ENCODE measurements at places on chromosomes 4 and X.

- DNase-seq, result no peak
Measured at GRCh38 chrX:7948483-7948882, 21.3 kb upstream of the PNPLA4 start.

DNA sequence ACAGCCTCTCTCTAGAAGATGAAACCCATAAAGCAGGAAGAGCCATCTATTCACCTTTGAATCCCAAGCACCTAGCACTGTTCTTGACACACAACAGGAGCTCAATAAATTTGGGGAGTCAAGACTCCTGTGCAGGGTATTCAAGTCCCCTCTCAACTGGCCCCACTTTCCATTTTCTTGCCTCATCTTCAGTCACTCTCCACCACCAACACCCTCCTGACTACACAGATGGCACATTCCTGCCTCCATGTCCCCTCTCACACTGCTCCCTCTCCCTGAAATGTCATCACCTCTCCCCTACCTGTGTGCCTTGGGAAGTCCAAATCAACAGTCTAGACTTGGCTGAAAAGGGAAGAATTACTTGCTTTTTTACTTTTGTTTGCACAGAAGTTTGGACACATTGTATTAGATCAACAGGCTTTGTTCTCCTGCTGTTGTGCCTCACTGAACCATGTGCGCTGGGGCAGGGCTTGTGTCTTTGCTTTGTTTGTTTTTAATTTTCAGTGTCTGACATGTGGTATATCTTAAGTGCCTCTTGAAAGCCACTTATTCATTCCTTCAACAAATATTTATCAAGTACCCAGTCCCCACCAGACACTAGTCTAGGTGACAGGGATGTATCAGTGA, 85.1 kb downstream of the APBB2 start:
- no peak for DNase-seq

- DNase-seq, result no peak
Measured at GRCh38 chrX:85544609-85545008, 165.1 kb upstream of the POF1B start.

DNA sequence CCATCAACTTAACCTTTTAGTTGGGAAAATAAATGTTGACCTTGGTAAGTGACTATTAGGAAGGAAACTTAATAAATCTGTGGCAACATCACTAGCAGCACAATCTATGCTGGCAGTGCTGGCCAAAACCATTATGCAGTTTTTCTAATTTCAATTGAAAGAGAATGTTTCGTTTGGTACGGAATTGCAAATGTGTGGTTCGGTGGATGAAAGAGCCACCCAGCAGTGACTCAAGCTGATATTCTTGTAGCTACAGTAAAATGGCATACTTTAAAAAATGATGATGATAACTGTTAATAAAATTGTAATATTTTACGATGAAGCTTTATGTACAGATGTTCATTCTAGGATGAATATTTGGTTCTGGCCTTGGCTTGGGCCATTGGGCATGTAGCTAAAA, 40.7 kb upstream of the AP1S2 start:
- no peak for DNase-seq

GRCh38 chrX:73758250-73758649, 195.3 kb downstream of the CHIC1 start:
- no peak for DNase-seq

- no peak for DNase-seq
Measured at GRCh38 chr4:119113033-119113655, 22.5 kb upstream of the MYOZ2 start.

- no peak for DNase-seq
Measured at GRCh38 chrX:110786486-110786885, 9.1 kb downstream of the CHRDL1 start.

- no peak for DNase-seq
Measured at GRCh38 chr4:54447304-54447703, 210.5 kb upstream of the KIT start.

DNA sequence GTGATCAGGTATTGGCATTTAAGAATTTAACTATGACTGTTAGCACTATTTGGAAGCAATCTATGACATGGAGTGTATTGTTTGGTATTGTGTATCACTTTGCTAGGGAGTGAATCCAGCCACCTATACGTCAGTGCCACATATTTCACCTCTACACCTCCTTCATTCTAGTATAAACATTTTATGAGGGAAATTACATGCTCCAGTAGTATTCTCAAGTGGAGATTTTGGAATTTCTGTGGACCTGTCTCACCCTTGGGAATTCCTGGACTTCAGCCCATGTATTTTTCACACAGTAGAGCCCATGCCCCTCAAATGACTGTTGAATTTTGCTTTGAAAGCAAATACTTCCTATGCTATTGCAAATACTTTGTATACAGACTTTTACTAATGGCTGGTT, 11.3 kb downstream of the BST1 start:
- no peak for DNase-seq

GRCh38 chr4:24002330-24002966, 112.6 kb upstream of the PPARGC1A start:
- no peak for DNase-seq

DNA sequence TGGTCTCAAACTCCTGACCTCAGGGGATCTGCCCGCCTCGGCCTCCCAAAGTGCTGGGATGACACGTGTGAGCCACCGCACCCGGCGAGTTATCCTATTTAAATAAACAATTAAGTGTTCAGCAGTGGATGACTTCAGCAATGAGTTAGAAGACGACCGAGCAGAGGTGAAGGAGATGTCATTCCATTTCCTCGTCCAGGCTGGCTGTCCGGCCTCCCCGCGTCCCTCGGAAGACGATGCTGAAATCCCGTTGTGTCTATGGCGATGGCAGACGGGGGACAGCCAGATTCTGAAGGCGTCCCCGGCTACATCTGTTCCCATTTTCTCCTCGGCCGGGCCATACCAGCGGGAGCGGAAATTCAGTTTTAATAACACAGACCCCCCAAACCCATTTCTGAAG, 209.8 kb downstream of the CRLF2 start:
- no peak for DNase-seq

DNA sequence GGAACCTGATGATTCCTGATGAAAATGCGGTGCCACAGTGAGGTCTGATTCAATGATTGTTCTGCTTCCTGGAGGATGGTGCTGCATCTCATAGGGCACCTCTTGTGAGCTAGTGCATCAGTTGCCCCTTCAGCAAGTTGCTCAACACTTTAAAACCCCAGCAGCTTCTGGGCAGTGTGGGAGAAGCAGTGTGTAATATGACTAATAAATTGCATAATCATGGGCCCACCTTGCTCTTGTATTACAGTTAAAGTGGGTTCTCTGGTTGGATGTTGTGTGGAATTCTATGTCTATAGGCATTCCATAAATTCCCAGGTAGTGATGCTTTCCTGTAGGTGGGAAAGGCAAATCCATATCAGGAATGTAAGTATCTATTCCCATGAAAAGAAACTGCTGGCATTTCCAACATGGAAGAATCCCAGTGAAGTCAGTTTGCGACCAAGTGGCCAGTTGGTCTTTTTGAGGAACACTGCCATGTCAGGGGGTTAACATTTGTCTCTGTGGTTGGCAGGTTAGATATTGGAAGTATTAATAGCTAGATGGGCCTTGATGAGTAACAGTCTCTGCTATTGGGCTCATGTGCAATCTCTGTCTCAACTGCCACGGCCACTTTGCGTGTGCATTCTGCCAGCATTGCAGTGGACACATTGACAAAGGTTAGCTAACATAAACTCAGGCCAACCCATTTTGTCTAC, 121.1 kb upstream of the OTUD4 start:
- DNase-seq, result no peak

DNA sequence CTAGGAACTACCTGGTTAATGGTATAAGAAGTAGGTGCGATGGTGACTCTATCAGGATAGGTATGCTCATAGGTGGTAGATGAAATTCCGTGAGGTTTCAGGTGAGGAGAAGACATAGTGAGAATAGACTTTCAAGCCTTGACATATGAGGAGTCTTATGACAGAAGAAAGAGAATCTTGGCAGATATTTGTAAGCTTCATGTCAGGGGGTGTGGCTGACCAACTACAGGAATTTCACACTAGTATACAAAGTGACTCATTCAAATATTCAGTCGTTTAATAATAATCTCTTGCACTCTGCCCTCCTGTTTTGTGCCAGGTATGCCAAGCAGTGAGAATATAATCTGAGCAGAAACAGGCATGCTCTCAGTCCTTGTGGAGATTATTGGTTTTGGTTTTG, 22.8 kb downstream of the PACRGL start:
- no peak for DNase-seq

- no peak for DNase-seq
Measured at GRCh38 chrX:12403474-12404082, 265.3 kb downstream of the FRMPD4 start.

- DNase-seq, result no peak
Measured at GRCh38 chr4:33737726-33738125, 2506.6 kb downstream of the ARAP2 start.

DNA sequence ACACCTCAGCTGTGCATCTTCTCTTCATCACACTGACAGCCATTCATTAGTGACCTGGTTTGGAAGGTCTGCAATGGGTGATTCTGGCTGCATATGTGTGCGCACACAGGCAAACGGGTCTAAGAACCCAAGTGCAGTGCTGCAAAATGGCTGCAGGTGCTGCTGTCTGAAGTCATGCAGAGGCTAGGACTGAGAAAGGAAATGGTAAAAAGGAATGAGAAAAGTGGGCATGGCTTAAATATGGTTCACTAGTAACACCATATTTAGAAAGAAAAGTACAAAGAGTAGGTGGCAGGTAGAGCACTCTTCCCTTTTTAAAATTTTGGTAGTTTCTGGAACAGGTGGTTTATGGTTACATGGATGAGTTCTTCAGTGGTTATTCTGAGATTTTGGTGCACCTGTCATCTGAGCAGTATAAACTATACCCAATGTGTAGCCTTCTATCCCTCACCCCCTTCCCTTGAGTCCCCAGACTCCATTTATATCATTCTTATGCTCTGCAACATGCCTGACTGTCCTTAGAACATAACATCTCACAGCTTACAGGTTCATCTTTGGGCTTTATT, 78.4 kb downstream of the CCNG2 start:
- DNase-seq, result no peak

- DNase-seq, result no peak
Measured at GRCh38 chr4:19803406-19803805, 448.3 kb upstream of the SLIT2 start.

DNA sequence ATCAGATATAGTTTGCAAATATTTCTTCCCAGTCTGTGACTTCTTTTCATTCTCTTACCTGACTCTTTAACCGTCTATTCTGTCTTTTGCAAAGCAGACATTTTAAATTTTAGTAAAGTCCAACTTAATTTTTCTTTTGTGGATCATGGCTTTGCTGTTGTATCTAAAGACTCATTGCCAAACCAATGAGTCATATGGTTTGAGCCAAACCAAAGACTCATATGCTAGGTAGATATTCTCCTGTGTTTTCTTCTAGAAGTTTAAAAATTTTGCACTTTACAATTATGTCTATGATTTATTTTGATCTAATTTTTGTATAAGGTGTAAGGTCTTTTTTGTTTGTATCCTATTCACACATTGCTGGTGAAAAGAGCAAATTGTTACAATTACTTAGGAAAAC, 446.8 kb downstream of the ANKRD50 start:
- no peak for DNase-seq

DNA sequence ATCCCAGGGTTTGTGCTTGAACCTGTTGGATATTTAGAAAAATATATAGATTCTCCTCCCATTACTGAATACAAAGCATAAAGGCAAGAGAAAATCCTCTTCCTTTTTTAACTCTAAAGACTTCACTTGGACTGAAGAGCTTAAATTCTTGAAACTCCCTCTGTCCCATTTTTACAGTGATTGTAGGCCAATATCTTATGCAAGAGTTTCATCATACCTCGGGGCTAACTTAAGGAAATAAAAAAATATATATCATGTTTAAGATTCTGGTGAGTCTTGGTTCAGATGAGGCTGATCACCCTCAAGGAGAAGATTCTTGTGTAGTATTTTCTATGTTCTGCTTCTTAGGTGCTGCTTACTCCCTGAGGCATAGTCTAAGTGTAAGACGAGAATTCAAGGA, 1449.6 kb downstream of the C4orf33 start:
- DNase-seq, result no peak

- no peak for DNase-seq
Measured at GRCh38 chrX:21295246-21295820, 78.9 kb upstream of the CNKSR2 start.

- no peak for DNase-seq
Measured at GRCh38 chr4:129140521-129140920, 44.6 kb downstream of the C4orf33 start.

DNA sequence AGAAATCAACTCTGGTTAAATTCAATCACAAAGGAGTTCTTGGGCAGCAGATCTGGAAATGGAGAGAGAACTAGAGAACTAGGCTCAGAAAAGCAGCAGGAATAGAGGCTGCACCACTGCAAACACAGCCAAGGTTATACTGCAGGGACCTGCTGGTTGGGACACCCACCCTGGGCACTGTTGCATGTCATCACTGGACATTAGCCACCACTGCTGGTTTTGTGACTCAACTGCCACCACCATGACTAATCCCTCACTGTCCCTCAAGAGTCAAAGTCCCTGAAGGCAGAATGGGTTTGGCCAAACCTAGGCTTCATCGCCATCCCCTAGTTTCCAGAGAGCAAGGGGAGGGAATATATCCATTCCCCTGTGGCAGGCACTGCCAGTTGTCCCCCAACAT, 38.1 kb upstream of the IRAK1 start:
- DNase-seq, result no peak

GRCh38 chrX:20418379-20419150, 151.9 kb upstream of the RPS6KA3 start:
- no peak for DNase-seq

- DNase-seq, result no peak
Measured at GRCh38 chr4:3353752-3354454, 61.1 kb downstream of the RGS12 start.

DNA sequence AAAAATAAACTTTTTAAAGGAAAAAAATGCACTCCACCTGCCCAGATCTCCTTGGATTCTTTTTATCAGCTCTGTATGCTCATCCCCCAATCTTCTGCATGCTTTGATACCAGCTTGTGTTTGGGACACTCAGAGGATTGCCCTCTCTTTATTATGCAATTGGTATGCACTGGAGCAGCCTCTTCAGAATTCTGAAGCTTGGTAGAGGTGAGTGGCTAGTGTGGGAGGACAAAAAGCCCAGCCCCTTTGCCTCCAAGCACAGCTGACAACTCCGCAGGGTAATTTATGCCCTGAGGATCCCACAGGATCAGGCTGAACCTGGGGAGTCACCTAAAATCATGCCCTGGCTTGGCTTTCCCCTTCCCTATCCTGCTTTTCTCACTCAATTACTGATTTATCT, 16.7 kb downstream of the IL21 start:
- no peak for DNase-seq

DNA sequence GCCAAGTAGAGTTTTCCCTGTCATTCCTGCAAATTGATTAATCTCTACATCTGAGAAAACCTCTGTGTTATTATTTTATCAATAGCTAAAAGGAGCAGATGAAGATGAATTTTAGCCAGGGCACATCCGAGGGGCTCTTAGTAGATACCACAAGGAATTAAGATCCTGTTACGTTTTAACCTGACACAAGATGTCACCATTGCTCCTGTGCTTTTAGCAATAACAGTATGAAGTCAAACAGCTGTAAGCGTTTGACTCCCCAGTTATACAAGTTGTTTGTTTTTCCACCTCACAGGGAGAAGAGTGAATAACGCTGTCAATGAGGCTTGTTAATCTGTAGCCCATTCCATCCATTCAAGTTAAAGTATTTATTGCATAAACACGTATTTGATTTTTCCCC, 76.0 kb upstream of the AP1S2 start:
- DNase-seq, result no peak

GRCh38 chrX:34585561-34585960, 71.5 kb downstream of the TMEM47 start:
- DNase-seq, result no peak

GRCh38 chr4:134518574-134519217, 317.1 kb upstream of the PABPC4L start:
- no peak for DNase-seq
